SJSA1 (cell line): ENCODE measurements at places on chromosomes 13 and 19. TPM values are rescaled to one million over a fixed set of nuclear protein-coding genes. Genes with fewer than 3 reads are reported as not detected.

DNA sequence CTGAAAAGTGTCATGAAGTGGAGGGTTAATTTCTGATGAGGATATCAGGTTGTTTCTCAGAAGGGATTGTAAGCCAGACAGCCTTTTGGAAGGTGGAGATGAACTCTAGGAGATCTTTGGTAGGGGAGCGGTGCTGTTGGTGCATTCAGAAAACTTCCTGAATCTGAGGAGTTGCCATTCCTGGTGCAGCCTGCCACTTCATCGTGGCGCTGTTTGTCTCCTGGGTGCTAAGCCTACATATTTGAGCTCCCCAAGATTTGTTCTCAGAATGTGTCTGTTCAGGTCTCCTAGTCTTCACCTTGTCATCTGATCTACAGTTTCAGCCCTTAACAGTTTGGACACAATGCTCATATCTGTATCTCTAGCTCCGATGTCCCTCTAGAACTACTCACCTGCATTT, 285.6 kb downstream of the MTUS2 start:
- no peaks in the 10 kb centered on the region for H3K4me1 ChIP-seq
- no peak overlapping the region for H3K27ac ChIP-seq
- H3K27me3 ChIP-seq, result no peaks in the 10 kb centered on the region
- no peak for DNase-seq
- H3K4me3 ChIP-seq, result no peak overlapping the region

GRCh38 chr13:101590479-101590878, 138.0 kb downstream of the ITGBL1 start:
- H3K36me3 ChIP-seq, result no peaks in the 10 kb centered on the region
- no peaks in the 10 kb centered on the region for H3K27me3 ChIP-seq
- H3K4me3 ChIP-seq, result no peak overlapping the region
- H3K27ac ChIP-seq, result no peak overlapping the region

DNA sequence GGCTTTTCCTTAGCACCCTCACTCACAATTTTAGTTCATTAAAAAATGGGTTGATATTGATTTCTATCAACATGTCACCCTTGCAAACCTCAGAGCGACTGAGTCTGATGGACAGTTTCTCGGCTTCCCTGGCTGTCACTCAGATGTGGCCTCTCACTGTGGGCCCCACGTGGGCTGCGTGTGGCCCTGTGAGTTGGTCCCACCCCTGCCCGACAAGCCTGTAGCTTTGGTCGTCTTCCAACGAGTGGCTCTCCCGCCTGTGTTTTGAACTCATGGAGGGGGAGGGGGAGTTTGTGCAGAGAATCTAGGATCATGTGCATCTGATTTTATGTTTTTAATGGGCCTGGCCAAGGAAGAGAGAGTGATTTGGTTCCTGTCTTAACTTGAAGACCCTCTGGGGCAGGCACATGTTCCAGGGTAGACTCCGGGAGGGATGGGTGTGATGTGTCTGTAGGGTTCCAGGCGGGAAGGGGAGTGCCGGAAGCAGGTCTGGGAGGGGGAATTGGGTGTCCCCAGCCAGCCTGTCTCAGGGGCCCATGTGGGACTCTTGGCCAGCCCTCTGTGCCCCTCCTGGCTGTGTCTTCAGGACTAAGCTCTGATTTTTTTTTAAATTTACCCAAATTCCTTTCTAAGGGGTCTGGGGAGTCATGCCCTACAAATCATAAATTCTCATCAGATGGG, 18.9 kb downstream of the ATP11A start:
- no peaks in the 10 kb centered on the region for H3K36me3 ChIP-seq
- peaks cover 37% of the 10 kb centered on the region for H3K4me1 ChIP-seq
- no peak overlapping the region for H3K27ac ChIP-seq
- no peak for DNase-seq
- H3K4me3 ChIP-seq, result no peak overlapping the region

DNA sequence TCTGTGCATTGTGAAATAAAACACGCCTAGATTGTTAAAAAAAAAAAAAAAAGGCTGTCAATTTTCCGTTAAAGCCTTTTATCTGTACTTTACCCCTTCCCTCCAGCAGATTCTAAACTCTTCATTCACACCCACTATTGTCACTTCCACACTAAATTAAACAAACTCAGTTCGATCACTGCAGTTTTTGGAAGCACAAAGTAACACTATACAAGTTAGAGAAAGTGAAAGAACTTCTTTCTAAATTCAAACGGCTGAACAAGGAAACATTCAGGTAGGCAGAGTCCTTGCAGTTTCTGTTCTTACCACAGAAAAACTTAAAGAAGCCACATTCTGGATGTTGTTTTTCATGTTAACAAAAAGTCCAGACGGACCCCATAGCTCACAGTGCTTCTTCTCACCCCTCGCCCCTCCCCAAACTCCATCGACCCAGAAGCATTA, 27.5 kb upstream of the UBE2L5 start:
- H3K27ac ChIP-seq, result peak overlapping the region; percentile 45
- H3K4me3 ChIP-seq, result peak overlapping the region; percentile 36
- H3K4me1 ChIP-seq, result no peaks in the 10 kb centered on the region
- no peaks in the 10 kb centered on the region for H3K36me3 ChIP-seq
- no peaks in the 10 kb centered on the region for H3K27me3 ChIP-seq
- no peak for DNase-seq

GRCh38 chr13:40672765-40673397, 6.4 kb upstream of the FOXO1 start:
- peaks cover 19% of the 10 kb centered on the region for H3K4me1 ChIP-seq
- peak overlapping the region; percentile 65 for H3K27ac ChIP-seq
- no peaks in the 10 kb centered on the region for H3K27me3 ChIP-seq
- DNase-seq, result no peak
- no peak overlapping the region for H3K4me3 ChIP-seq

GRCh38 chr13:43072394-43072793, 49.0 kb downstream of the DNAJC15 start:
- no peak for DNase-seq
- H3K27me3 ChIP-seq, result no peaks in the 10 kb centered on the region
- H3K36me3 ChIP-seq, result peaks cover 27% of the 10 kb centered on the region
- peaks cover 28% of the 10 kb centered on the region for H3K4me1 ChIP-seq

GRCh38 chr13:107025991-107026390, 458.1 kb upstream of the ARGLU1 start:
- no peak overlapping the region for H3K4me3 ChIP-seq
- H3K36me3 ChIP-seq, result no peaks in the 10 kb centered on the region
- H3K4me1 ChIP-seq, result no peaks in the 10 kb centered on the region
- H3K27ac ChIP-seq, result no peak overlapping the region
- no peak for DNase-seq

- no peak for DNase-seq
- H3K27me3 ChIP-seq, result no peaks in the 10 kb centered on the region
- no peak overlapping the region for H3K27ac ChIP-seq
- H3K36me3 ChIP-seq, result no peaks in the 10 kb centered on the region
These were observed 197.3 kb downstream of the GPC5 start for GRCh38 chr13:91595677-91596076.

GRCh38 chr19:33401683-33402420, 28.3 kb downstream of the CEBPG start:
- no peaks in the 10 kb centered on the region for H3K27me3 ChIP-seq
- no peak for DNase-seq
- no peak overlapping the region for H3K27ac ChIP-seq
- H3K4me3 ChIP-seq, result no peak overlapping the region
- peaks cover 35% of the 10 kb centered on the region for H3K36me3 ChIP-seq

DNA sequence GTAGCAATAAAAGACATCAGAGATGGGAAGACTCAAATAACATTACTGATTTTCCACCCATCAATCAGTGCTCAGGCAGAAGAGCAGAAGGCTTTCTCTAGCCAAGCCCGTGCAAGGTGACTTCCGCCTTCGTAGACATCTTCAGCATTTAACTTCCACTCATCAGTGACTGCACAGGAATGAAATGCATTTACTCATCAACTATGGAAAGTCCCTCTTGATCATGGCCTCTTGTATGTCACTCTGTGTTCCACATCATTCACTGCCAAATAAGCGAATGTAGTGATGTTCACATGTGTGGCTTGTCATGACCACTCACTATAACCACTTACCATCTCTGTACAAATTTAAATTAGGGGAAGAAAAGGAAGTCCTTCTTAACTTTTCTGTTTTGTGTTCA, 49.4 kb downstream of the SACS start:
- peak overlapping the region; percentile 35 for H3K27ac ChIP-seq
- DNase-seq, result peak; percentile 16
- no peak overlapping the region for H3K4me3 ChIP-seq
- no peaks in the 10 kb centered on the region for H3K27me3 ChIP-seq
- H3K4me1 ChIP-seq, result peaks cover 42% of the 10 kb centered on the region

DNA sequence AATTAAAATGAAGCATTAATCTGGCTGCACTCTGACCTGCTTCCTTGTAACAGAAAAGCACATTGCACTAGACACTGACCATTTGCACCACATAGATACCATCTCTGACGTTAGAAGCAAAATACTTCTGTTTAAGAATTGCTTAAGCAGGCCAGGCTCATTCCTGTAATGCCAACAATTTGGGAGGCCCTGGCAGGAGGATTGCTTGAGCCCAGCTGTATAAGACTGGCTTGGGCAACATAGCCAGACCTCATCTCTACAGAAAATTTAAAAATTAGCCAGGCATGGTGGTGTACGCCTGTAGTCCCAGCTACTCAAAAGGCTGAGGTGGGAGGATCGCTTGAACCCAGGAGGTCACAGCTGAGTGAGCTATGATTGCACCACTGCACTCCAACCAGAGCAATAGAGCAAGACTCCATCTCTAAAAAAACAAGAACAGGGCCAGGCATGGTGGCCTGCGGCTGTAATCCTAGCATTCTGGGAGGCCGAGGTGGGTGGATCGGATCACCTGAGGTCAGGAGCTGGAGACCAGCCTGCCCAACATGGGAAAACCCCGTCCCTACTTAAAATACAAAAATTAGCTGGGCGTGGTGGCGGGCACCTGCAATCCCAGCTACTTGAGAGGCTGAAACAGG, 7.0 kb upstream of the TLE6 start:
- no peaks in the 10 kb centered on the region for H3K36me3 ChIP-seq
- no peak overlapping the region for H3K4me3 ChIP-seq
- H3K4me1 ChIP-seq, result peaks cover 10% of the 10 kb centered on the region
- H3K27ac ChIP-seq, result no peak overlapping the region
- no peaks in the 10 kb centered on the region for H3K27me3 ChIP-seq

DNA sequence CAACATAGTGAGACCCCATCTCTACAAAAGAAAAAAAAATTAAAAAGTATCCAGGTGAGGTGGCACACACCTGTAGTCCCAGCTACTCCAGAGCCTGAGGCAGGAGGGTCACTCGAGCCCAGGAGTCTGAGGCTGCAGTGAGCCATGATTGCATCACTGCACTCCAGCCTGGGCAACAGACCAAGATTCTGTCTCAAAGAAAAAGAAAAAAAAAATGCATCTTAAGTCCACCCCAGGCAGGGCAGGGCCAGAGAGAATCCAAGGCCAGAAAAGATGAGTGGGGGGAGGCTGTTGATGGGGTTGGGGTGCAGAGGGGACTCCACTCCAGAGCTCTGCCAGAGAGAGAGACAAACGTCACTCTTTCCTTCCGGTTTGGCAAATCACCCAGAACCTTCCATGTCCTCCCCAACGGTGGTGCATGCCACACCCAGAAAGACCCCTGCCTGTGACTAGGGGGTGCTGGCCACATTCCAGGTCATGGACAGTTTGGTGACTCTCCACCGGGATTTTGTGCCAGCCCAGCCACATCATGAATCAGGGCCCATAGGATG, 431 bp downstream of the FUT3 start:
- no peaks in the 10 kb centered on the region for H3K4me1 ChIP-seq
- no peak overlapping the region for H3K4me3 ChIP-seq
- H3K27me3 ChIP-seq, result no peaks in the 10 kb centered on the region
- peak; percentile 26 for DNase-seq
- no peak overlapping the region for H3K27ac ChIP-seq

- H3K27me3 ChIP-seq, result no peaks in the 10 kb centered on the region
- no peak overlapping the region for H3K4me3 ChIP-seq
- no peaks in the 10 kb centered on the region for H3K4me1 ChIP-seq
- H3K36me3 ChIP-seq, result no peaks in the 10 kb centered on the region
- H3K27ac ChIP-seq, result no peak overlapping the region
These were observed 10.1 kb upstream of the ZNF835 start for GRCh38 chr19:56681702-56682101.

DNA sequence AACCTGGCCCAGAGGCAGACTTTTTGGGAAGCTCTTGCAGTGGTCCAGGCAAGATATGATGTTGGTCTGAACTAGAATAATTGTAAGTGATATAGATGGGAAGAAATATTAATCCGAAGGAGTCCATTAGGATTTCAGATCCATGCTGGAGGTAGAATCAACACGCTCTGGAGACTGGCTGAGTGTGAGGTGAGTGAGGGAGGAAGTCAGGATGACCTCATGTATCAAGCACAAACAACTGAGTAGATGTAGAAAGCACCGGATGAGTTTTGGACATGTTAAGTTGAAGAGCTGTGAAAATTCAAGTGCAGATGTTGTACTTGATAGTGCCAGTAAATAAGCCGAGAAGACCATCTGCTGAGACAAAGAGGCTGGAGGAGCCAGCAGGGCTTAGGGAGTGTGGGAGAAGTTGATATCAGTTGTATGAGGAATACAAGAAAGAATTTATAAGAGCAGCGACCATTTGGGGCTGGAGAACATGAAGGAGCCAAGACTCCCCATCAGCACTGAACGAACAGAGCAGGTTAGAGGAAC, 5.3 kb upstream of the CNMD start:
- no peak for DNase-seq
- no peaks in the 10 kb centered on the region for H3K36me3 ChIP-seq
- H3K27ac ChIP-seq, result no peak overlapping the region
- no peaks in the 10 kb centered on the region for H3K27me3 ChIP-seq

DNA sequence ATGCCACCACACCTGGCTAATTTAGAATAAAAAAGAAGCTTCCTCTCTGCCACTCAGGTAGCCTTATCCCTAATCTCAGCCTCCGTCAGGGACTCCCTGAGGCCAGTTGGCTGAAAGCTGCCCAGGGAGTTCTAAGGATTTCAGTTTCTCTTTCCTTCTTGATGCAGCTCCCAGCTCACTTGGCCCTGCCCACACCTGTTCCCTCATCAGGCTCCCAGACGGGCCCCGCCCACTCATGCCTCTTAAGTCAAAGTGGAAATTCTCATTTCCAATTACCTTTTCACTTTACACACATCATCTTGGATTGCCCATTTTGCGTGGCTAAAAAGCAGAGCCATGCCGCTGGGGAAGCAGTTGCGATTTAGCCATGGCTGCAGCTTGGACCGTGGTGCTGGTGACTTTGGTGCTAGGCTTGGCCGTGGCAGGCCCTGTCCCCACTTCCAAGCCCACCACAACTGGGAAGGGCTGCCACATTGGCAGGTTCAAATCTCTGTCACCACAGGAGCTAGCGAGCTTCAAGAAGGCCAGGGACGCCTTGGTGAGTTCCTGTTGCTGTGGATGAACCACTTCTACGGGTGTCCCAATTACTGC, at the start of gene IFNL1:
IFNL1 (plus strand) TSS at position 353 of the 591 bp plus-strand sequence; CDS start at position 368, 15 bp downstream.
- H3K4me1 ChIP-seq, result no peaks in the 10 kb centered on the region
- no peak for DNase-seq
- H3K27me3 ChIP-seq, result peaks cover 24% of the 10 kb centered on the region
- H3K36me3 ChIP-seq, result no peaks in the 10 kb centered on the region
- H3K27ac ChIP-seq, result no peak within 1 kb of the TSS
- no peak within 1 kb of the TSS for H3K4me3 ChIP-seq

GRCh38 chr13:112346173-112346898, 29.8 kb upstream of the SPACA7 start:
- H3K27me3 ChIP-seq, result peaks cover 97% of the 10 kb centered on the region
- DNase-seq, result no peak
- H3K36me3 ChIP-seq, result no peaks in the 10 kb centered on the region
- H3K4me3 ChIP-seq, result no peak overlapping the region
- H3K27ac ChIP-seq, result no peak overlapping the region
- no peaks in the 10 kb centered on the region for H3K4me1 ChIP-seq

CLDND2 gene
- total RNA-seq, result not detected in 2 replicates

OLFM4 gene
- not detected in 2 replicates for total RNA-seq

SLC5A5 gene
- not detected in 2 replicates for total RNA-seq

KLK15 gene
- not detected in 2 replicates for total RNA-seq

IRF3 gene
- total RNA-seq, result 56.9 and 61.4 TPM in 2 replicates

RFC3 gene
- 52.4 and 59.6 TPM in 2 replicates for total RNA-seq

SEMA6B gene
- total RNA-seq, result 0.08 TPM in 1 of 2 replicates, not detected in the other
